ENCODE measurements at places on chromosomes 4 and X.

- peak; percentile 49 for DNase-seq
Observed at GRCh38 chrX:39950018-39950688, 147.6 kb downstream of the BCOR start.

GRCh38 chrX:148632444-148632843, 132.0 kb downstream of the AFF2 start:
- DNase-seq = no peak

- DNase-seq = no peak
Observed at GRCh38 chrX:13283512-13283911, 36.3 kb downstream of the ATXN3L start.

DNA sequence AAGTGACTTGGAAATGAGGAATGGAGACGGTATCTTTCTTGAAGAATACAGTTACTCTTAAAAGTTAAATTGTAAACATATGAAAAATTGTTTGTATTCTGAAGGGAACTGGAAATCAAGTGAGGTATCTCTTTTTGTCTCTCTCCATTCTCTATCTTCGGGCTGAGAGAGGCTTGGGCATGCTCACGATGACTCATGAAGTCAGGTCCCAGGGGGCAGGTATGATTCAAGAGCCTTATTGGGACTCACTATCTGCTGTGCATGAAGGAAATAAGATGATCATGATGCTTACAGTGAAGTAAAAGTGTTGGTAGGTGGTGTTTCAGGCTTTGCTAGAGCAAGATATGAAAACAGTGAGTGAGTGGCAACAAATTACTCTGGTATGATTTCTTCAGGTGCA, 200.4 kb upstream of the PITX2 start:
- DNase-seq = peak; percentile 87

DNA sequence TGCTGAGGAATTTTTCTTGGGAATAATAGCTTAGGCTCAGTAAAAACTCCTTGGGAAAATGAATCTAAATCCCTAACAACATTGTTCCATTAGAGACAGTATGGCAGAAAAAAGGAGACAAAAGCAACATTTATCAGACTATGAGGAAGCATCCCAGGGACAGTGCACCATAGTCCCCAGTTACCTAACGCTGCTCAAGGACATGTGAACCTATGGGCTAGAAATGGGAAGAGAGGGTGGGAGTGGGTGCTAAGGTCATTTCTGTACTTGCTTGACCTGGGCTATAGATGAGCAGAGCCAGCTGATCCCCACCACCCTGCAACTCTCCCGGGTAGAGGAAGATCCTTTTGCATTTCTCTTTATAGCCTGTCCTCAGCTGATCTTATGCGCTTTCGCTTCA, 98.2 kb upstream of the CBR4 start:
- no peak for DNase-seq

DNA sequence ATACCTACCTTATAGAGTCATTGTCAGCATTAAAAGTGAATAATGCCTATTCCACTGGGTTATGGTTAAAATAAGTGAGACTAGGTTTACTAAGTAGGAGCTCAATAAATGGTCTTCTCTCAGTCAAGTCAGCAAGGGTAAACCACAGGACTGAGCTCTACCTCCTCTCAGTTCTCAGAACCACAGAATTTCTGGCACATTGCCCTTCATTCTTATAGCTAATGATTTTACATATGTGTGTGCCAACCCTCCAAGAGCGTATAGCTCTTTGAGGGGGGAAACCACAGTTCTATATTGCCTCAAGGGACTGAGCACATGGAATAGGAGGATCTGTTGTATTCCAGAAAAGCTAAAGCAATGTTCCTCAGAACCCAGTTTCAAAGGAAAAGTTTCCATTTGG, 124.8 kb downstream of the ATG4A start:
- no peak for DNase-seq

DNA sequence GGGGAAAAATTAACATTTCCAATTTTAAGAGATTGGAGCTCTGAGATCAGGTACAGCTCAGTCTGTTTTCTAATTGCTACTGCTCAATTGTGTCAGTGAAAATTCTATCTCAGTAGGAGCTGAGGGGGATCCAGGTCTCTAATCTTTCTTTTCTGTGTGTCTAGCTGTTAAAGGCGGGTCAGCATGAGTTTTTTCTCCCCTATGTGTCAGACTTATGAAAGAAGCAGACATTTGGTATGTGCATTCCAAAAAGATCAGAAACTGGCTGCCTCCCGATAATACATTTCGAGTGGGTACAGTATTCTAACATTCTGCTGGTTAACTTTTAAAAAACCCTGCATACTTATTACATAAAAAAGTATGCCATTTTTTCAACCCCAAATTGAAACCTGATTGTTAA, 72.4 kb downstream of the PCDH7 start:
- DNase-seq = peak; percentile 10

- DNase-seq = no peak
Observed at GRCh38 chr4:110683601-110684000, 60.7 kb upstream of the PITX2 start.

GRCh38 chr4:109294468-109295020, 7.9 kb downstream of the COL25A1 start:
- peak; percentile 62 for DNase-seq

DNA sequence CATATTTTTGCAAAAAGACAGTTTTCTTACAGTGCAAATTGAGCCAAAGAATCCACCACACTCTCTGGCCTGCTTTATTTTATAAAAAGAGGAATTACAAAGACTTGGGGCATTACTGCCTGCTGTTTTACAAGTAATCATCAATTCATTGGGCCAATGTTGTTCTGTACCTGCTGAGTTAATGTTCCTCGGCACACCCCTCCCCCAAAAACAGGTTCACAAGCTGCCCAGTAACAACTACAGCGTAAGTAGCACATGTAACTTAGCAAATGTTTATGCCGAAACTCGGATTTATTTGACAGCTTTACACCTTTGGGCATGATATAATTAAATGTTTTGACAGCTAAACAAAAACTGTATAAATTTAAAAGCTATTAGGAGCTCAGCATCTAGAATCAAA, 214.6 kb upstream of the MAB21L2 start:
- DNase-seq = no peak

DNA sequence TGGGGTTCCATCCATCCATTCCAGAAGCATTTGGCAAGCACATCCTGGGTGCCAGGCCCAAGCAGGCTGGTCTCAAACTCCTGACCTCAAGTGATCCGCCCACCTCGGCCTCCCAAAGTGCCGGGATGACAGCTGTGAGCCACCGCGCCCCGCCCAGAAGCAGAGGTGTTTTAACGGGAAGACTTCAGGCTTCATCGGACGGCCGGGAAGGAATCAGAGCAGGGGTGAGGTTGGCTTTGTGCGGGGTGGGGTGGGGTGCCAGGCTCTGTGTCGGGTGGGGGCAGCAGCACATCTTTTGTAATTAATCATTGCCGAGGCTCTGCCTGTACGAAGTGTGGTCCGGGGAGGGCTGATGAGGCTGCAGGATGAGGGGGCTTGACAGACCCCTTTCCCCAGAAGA, 5.1 kb upstream of the SLC25A6 start:
- no peak for DNase-seq

- DNase-seq = peak; percentile 23
Observed at GRCh38 chrX:130120321-130120731, 10.0 kb upstream of the ELF4 start.

DNA sequence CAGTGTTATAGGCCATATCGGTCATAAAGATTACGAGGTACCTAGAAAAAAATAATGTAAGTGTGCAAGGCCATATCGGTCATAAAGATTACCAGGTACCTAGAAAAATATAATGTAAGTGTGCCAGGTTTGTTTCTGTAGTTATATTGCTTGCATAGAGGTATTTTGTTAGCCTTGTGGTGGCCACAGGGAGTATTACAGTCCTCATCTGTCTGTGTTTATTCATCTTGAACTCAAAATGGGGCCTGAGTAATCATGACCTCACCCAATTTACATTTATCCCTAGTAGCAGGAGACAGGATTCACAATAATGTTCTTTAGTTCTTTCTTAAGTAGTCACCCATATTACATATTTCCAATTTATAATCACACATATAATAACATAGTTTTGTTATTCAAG, 459.7 kb downstream of the MID1IP1 start:
- peak; percentile 83 for DNase-seq

GRCh38 chr4:108168160-108168670, 517 bp downstream of the LEF1 start:
- DNase-seq = peak; percentile 44

- DNase-seq = no peak
Observed at GRCh38 chrX:153897899-153898298, 6.6 kb upstream of the AVPR2 start.

GRCh38 chr4:27717431-27717755, 856.8 kb downstream of the STIM2 start:
- DNase-seq = no peak

DNA sequence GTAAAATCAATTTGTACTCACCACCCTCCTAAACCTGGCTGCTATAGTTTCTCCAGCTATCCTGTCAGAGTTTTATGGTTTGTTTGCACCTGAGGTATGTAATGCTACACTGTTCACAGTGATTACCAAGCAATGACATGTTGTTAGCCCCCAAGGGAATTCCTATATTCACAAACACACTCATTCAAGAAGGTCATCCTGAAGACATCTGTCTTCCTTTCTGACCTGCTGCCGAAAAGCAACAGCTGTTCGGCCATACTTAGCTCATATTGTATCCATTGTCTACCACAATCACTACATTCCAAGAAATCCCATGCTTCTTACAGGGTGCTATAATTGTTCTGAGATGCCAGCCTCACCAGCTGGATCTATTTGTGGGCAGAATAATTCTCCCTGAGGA, 160.1 kb upstream of the GYPA start:
- no peak for DNase-seq

- DNase-seq = no peak
Observed at GRCh38 chr4:97994765-97995465, 148.4 kb downstream of the STPG2 start.

- DNase-seq = no peak
Observed at GRCh38 chrX:10983526-10983925, 127.6 kb upstream of the HCCS start.

GRCh38 chrX:107775000-107775733, 420 bp downstream of the TSC22D3 start:
- no peak for DNase-seq

GRCh38 chr4:139331185-139331584, 28.9 kb upstream of the NDUFC1 start:
- DNase-seq = peak; percentile 43

DNA sequence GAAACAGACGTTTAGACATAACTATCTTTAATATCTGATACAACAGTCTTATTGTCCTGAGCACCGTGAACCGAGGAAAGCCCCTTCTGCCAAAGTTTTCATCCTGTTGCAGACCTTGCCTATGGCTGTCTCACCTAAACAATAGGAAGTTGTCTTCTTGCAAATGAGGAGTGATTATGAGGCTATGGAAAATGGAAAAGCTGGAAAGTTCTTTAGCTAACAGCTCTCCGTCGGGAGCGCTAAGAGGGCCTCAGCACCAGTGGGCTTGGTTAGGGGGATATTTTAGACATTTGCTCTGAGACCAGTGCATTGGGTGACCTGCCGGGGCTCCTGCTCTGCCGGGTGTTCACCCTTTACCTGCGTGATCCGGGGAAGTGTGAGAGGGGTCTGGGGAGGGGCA, 28.4 kb downstream of the TMEM131L start:
- no peak for DNase-seq

DNA sequence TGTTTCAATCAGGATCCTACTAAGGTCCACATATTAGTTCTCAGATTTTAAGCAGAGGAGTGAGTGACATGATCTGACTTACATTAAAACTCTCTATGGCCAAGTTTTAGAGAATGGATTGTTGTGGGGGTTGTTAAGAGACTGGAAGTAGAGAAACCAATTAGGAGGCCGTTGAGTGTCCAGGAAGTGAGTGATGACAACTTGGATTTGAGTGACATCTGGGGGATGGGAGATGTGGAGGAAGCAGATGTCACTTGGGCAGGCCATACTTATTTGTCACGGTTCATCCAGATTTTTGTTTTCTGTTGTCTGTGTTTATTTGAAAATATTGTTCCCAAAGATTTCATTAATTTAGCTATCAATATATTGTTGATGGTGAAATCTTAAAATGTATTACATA, 28.3 kb downstream of the ADD1 start:
- DNase-seq = no peak

DNA sequence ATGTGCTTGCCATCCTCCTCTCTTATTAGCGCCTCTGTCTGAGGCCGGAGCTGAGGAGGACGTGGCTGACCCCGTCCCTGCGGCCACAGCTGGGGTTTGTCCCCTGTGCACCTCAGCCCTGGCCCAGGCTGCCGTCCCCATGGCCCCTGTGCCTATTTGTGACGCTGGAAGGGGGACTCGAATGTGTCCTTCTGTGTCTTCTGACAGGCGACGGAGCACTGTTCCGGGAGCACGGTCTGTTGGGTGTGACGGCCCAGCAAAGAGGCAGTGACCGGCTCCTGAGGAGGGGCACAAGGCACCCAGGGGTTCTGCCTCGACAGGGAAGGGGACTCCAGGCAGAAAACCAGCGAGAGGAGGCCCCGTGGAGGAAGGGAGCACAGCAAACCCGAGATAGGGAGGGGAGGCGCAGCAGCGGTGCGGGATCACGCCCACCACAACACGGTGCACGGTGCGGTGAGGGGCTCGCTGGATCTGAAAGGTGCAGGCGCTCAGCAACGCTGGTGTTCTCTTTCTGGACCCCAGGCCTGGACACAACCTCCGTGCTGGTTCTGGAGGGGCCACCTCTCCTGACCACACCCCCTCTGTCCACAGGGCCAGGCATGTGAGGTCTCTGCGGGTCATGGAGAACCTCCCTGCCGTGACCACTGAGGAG, 5.6 kb downstream of the SH3TC1 start:
- DNase-seq = no peak

DNA sequence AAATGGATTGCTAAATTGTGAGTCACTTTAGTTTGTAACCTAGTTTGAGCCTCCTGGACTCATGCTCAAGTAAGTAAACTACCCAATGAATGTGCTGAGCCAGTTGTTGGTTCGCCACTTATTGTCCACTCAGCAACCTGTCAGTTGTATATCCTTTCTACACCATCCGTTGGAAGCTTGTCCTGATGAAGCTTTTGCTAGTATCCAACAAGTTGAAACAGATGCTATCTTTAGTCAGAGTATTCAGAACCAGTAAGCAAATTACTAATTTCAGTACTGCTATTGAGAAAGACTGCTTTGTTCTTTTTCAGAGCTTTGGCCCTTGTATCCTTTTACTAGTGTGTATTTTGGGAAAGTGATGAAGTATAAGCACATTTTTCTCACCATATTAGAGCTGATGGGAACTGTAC, 4.3 kb upstream of the NAA15 start:
- no peak for DNase-seq

DNA sequence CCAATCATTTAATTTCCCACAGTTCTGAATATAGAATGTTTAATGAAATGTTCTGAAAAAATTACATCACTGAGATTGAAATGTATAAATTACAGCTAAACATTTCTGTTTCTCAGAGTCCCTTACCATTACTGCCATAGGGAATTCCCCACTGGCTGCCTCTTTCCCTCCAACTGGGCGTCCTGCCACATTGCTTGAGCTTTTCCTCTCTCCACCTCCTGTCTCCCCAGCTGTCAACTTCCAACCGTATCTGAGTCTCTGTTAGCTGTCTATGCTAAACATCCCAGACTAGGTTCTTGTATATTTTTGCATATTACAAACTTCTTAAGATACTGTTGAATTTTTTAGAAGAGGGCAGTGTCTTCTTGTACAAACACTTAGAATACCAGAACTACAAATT, 407.3 kb upstream of the SLIT2 start:
- peak; percentile 44 for DNase-seq

GRCh38 chr4:39846705-39847104, 131.0 kb downstream of the PDS5A start:
- no peak for DNase-seq

- no peak for DNase-seq
Observed at GRCh38 chr4:40502220-40502619, 127.4 kb downstream of the RBM47 start.
